ENCODE measurements at places on chromosomes 4 and X. TPM values are rescaled to one million over a fixed set of nuclear protein-coding genes. Genes with fewer than 3 reads are reported as not detected.

Gene GLOD5
- total RNA-seq = not detected

Gene DRD5
- 0.36 TPM for total RNA-seq

Gene FAT1
- 60.4 TPM for total RNA-seq

Gene EIF4E
- total RNA-seq = 93.2 TPM

Gene UGT8
- total RNA-seq = not detected

Gene CRMP1
- total RNA-seq = 2.3 TPM

Gene PRSS12
- total RNA-seq = 0.08 TPM

Gene GAGE2A
- total RNA-seq = not detected

Gene ADH1C
- 2.2 TPM for total RNA-seq

Gene ZCCHC18
- 1.3 TPM for total RNA-seq

Gene USP17L30
- total RNA-seq = not detected

Gene AREG
- total RNA-seq = 0.37 TPM

Gene PPP2R2C
- total RNA-seq = 4.5 TPM

Gene DMD
- total RNA-seq = 151 TPM

Gene SHOX
- not detected for total RNA-seq

Gene SOD3
- 17.0 TPM for total RNA-seq

Gene GK
- total RNA-seq = 3.3 TPM

Gene LEF1
- total RNA-seq = not detected

Gene KLKB1
- 1.2 TPM for total RNA-seq

Gene SPACA5
- total RNA-seq = not detected

Gene APLN
- 15.0 TPM for total RNA-seq

Gene SCRG1
- 0.22 TPM for total RNA-seq

Gene CSN3
- not detected for total RNA-seq

Gene PABPC1L2B
- not detected for total RNA-seq

Gene CPLX1
- total RNA-seq = 1.1 TPM

Gene CLCN5
- 4.8 TPM for total RNA-seq

Gene RAB33A
- 7.9 TPM for total RNA-seq

Gene PSAPL1
- total RNA-seq = not detected

Gene TFE3
- 15.8 TPM for total RNA-seq

Gene WNK3
- total RNA-seq = 0.43 TPM
